ENCODE measurements at places on chromosomes 1 and 21. TPM values are rescaled to one million over a fixed set of nuclear protein-coding genes. Genes with fewer than 3 reads are reported as not detected.

- DNase-seq, result no peak
Observed at GRCh38 chr1:157512036-157512969, 40.0 kb downstream of the FCRL5 start.

GRCh38 chr1:226868726-226869125 lies 1.7 kb upstream of the PSEN2 start:
- DNase-seq, result no peak

GRCh38 chr1:52268372-52268771 lies 97.6 kb downstream of the CC2D1B start:
- DNase-seq, result no peak

The GPR25 gene
- 0.91 TPM for total RNA-seq
